ENCODE measurements at places on chromosomes 7 and 10. TPM values are rescaled to one million over a fixed set of nuclear protein-coding genes. Genes with fewer than 3 reads are reported as not detected.

DNA sequence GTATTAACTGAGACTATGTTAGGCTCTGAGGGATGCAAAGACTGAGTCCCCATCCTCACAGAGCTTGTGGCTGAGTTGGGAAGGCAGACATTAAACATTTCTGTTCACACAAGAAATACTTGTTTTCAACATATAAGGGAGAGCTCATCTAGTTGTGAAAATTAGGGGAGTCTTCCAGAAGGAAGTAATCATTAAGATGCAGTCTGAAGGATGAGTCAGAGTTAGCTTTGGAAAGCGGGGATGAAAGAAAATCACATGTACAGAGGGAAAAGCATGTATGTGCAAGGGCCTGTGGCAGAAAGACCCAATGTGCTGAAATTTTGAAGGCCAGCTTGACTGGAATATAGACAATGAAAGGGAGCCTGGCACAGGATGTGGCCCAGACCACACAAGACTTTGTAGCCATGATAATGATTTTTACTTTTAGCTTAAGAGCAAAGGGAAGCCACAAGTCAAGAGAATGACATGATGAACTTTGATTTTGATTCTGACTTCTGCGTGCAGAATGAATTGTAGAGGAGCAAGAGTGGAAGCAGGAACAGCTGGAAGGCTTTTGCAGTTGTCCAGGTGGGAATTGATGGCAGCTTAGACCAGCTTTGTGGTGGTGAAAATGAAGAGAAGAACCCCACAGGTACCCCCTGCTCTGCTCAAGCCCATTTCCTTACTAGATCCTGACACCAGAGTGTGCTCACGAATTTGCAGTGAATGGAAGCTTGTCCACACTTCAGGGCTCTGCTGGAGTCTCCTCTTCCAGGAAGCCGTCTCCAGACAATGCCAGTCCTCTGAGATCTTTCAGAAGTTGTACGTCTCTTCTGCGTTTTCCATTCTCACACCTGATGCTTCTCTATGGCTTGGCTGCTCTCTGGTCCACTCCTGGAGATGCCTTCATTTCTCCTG, 115.6 kb downstream of the ATXN7L1 start:
- no peaks in the 10 kb centered on the region for H3K36me3 ChIP-seq
- H3K27me3 ChIP-seq, result peaks cover 7% of the 10 kb centered on the region
- H3K4me3 ChIP-seq, result no peak overlapping the region
- H3K27ac ChIP-seq, result no peak overlapping the region

The SPDYE3 gene
- total RNA-seq, result not detected

GRCh38 chr10:77974396-77975074, 48.0 kb upstream of the DLG5 start:
- peaks cover 28% of the 10 kb centered on the region for H3K36me3 ChIP-seq
- DNase-seq, result no peak
- no peak overlapping the region for H3K4me3 ChIP-seq
- peaks cover 8% of the 10 kb centered on the region for H3K4me1 ChIP-seq
- H3K27ac ChIP-seq, result no peak overlapping the region

GRCh38 chr7:92697414-92697813, 107.2 kb upstream of the FAM133B start:
- no peak overlapping the region for H3K4me3 ChIP-seq
- H3K27ac ChIP-seq, result no peak overlapping the region
- H3K4me1 ChIP-seq, result peaks cover 30% of the 10 kb centered on the region
- H3K36me3 ChIP-seq, result peaks cover 64% of the 10 kb centered on the region
- DNase-seq, result no peak

DNA sequence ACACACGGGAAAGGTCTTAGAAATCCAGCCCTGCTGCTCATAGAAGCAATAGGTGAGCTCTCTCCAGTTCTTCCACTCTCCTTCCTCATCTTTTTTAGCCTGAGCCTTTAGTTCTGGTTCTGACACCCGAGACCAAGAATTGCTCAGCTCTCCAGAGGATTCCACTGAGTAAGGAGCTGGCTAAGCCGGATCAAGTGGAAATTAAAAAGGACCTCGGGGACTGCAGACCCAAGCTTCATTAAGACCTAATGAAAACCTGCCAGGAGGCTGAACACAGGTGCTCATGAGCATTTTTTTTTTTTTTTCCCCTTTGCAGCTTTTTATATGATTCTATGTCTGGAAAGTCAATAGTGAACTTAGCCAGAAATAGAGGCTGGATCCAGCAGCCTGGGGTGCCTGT, 1176.0 kb upstream of the AUTS2 start:
- H3K4me3 ChIP-seq, result no peak overlapping the region
- H3K27ac ChIP-seq, result no peak overlapping the region
- H3K4me1 ChIP-seq, result no peaks in the 10 kb centered on the region
- no peak for DNase-seq
- H3K27me3 ChIP-seq, result no peaks in the 10 kb centered on the region

All from activated T-helper 2 cell treated with anti-CD3 and anti-CD28 coated beads, Interferon-gamma antibody, Interleukin-2, Interleukin-4, amounts not matched to agents 10 μg/mL and 5 μg/mL and 100 μg/mL, durations not matched to agents 14 hours and 24 hours and 36 hours (primary cell).